ENCODE measurements at places on chromosomes 6 and 20.
A peak's percentile ranks its signal among the peaks of the same experiment; 100 is the strongest.

GRCh38 chr6:162940426-162940825 lies 212.7 kb downstream of the PACRG start:
- no peak for ATAC-seq

GRCh38 chr6:116572162-116572561 lies 858 bp downstream of the RWDD1 start:
- ATAC-seq = no peak

DNA sequence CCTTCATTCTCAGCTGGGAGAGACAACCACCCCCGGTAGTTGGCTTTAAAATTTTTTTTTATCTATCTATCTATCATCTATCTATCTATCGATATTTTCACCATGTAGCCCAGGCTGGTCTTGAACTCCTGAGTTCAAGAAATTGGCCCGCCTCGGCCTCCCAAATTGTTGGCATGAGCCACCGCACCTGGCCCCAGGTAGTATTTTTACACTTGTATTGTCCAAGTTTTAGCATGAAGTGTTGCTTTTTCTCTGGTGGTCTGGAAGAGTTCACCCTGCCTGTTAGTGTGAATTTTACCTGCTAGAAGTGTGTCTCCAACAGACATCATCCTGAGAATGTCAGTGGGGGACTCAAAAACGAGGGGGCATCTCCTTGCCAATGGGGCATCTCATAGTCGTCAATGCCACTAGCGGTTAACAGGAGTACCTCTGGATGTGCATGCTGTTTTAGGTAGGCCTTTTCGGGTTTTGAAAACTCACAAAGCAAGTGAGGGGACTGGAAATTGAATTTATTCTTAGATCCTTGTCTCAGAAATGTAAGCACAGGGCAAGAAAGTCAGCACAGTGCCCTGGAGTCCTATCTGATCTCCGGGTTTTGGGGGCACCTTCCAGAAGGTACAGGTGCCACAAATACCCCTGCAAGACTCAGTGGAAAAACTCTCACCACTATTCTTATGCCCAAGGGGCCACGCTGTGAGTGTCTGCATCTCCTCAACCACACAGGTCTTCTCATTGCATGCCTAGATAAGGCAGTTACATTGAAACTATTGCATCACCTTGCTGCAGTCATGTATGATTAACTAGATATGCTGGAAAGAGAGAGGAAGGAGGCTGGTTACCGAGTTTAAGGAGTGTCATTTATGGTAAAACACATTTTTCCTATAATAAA lies 37.1 kb downstream of the TNFAIP3 start:
- peak; percentile 78 for ATAC-seq

GRCh38 chr6:142444376-142444775 lies 142.6 kb downstream of the ADGRG6 start:
- ATAC-seq = no peak

DNA sequence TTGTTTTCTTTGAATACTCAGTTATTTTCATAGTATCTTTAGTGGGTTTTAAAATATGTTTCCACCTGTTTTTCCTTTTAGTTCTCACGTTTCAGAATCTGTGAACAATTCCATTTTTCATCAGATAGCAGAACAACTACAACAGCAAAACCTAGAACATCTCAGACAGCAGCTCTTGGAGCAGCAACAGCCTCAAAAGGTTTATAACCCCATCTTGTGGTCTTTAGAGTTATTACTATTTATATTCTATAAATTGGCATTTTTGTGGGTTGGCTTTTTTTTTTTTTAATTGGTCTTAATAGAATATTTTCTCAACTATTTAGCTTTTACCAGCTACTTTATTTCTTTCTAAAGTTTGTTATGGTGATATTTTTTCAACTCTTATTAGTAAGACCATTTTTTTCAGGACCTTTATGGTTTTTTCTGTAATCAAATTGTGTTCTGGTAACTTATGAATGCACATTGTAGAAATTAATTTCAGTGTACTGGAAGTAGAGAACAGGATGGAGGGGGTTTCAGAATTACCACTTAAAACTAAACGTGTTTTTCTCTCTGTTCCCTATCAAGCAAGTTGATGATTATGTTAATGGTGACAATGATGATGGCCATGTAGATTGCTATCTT lies 72.2 kb downstream of the SCAF8 start:
- peak; percentile 51 for ATAC-seq

- ATAC-seq = no peak
Observed at GRCh38 chr20:16490696-16491095, 82.6 kb downstream of the KIF16B start.

- no peak for ATAC-seq
Observed at GRCh38 chr20:49187330-49187850, 744 bp downstream of the STAU1 start.

- ATAC-seq = peak; percentile 40
Observed at GRCh38 chr20:44993343-44993742, 27.0 kb downstream of the STK4 start.

- peak; percentile 21 for ATAC-seq
Observed at GRCh38 chr6:21588481-21589351, 4.8 kb upstream of the SOX4 start.

- no peak for ATAC-seq
Observed at GRCh38 chr6:77463861-77464494, 687 bp upstream of the HTR1B start.

- no peak for ATAC-seq
Observed at GRCh38 chr20:49790077-49790798, 22.4 kb upstream of the SLC9A8 start.

DNA sequence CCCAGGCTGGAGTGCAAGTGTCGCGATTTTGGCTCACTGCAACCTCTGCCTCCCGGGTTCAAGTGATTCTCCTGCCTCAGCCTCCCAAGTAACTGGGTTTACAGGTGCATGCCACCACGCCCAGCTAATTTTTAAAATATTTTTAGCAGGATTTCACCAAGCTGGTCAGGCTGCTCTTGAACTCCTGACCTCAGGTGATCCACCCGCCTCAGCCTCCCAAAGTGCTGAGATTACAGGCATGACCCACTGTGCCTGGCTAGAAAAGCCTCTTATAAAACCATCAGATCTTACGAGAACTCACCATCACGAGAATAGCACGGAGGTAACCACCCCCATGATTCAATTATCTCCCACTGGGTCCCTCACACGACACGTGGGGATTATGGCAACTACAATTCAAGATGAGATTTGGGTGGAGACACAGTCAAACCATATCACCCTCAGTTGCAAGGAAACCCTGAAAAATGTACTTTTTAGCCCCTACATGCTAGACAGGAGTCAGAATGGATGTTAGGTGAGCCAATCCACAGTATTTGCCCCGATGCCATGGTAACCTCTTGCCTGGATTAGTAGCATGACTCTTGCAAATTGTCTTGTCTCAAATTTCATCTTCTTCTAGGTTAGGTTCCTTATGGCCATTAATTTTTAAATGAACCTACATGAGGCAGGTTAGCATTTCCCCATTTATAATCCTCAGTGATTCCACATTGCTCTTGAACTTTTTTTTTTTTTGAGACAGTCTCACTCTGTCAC lies 17.1 kb upstream of the SASH1 start:
- ATAC-seq = no peak

DNA sequence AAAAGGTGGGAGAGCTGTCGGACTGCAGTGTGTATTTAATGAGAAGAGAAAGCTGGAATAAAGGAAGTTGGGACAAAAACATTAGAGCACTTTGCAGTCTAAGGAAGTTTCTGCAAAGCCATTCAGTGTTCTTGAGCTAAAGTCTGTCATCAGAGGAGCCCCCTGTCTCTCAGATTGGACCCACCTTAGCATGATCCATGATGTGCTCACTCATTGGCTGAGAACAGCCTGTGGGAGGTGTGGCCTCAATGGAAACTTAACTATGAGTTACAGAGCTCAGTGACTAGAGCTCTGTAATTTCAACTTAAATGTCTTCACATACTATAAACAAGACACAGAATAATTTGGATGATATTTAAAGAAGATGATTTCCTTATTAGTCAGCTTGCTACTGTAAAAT lies 437.0 kb downstream of the BTBD3 start:
- ATAC-seq = no peak

DNA sequence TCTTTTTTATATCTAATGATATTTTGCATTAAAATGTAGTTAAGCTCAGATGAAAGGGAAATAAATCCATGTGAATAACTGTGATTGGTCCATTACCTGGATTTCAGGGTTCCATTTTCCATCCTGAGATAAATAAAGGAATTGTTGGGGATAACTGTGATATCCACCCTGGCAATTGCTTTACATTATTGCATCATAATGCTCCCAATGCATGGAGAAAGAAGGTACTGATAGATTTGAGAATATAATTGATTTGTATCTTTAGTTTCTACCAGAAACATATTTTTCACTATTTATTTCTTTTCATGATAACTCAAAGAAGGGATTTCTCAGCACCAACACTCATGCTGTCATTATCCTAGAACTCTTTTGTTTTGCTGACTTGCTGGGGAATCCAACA lies 102.0 kb upstream of the KCNQ5 start:
- ATAC-seq = no peak

GRCh38 chr20:33675136-33675959 lies 1.1 kb upstream of the NECAB3 start:
- no peak for ATAC-seq

GRCh38 chr20:48609491-48609978 lies 218.3 kb downstream of the PREX1 start:
- peak; percentile 92 for ATAC-seq

DNA sequence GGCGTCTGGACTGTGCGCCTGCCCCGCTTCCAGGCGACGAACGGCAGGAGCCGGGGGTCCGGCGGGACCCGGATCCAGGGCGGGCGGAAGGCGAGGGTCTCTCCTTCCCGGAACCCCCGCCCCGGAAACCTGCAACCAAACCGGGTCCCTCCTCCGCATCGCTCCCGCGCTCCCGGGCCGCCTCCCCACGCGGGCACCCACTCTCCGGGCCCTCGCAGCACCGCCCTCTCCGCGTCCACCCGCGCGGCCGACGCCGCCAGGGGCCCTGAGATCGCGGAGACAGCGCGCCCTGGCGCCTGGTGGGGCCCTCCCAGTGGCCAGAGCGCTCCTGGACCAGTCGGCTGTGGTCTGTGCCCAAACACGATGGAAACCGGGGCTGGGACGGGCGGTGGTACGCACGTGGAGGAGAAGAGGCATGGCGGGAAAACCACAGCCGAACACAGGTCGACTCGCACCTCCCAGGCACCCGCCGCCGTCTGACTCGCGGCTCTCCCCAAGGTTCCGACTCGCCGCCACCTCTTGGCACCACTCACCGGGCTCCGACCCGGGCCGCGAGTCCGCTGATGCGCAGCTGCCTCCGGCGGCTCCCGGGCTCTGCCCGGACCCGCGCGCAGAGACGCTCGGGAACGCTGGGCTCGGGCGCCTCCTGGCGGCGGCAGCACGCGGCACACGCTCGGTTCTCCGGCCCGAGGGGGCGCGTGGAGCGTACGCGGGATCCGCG lies 7.9 kb downstream of the NKX2-2 start:
- peak; percentile 76 for ATAC-seq

GRCh38 chr6:41492261-41492891 lies 53.8 kb upstream of the FOXP4 start:
- ATAC-seq = no peak

DNA sequence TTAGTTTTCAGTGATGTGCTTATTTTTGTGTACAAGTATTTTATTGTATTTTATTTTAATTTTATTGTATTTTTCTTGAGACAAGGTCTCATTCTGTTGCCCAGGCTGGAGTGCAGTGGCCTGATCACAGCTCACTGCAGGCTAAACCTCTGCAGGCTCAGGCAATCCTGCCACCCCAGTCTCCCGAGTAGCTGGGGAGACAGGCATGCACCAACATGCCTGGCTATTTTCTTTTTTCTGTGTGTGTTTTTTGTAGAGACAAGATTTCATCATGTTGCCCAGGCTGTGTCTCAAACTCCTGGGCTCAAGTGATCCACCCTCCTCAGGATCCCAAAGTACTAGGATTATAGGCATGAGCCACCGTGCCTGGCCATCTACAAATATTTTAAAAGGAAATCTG lies 146.3 kb downstream of the MANEA start:
- no peak for ATAC-seq

- ATAC-seq = no peak
Observed at GRCh38 chr6:103879800-103880199, 979.9 kb downstream of the HACE1 start.

- no peak for ATAC-seq
Observed at GRCh38 chr20:57940868-57941522, 231.2 kb upstream of the PMEPA1 start.

- peak; percentile 16 for ATAC-seq
Observed at GRCh38 chr6:43246301-43247113, 3.2 kb downstream of the TTBK1 start.

- ATAC-seq = no peak
Observed at GRCh38 chr6:121216928-121217327, 117.4 kb downstream of the TBC1D32 start.

- ATAC-seq = no peak
Observed at GRCh38 chr6:109790131-109790530, 99.0 kb downstream of the FIG4 start.

GRCh38 chr6:30799210-30799609 lies 54.9 kb upstream of the IER3 start:
- ATAC-seq = no peak

All from activated CD4-positive, CD25-positive, alpha-beta regulatory T cell treated with anti-CD3 and anti-CD28 coated beads, Interleukin-2, amount 50 U/mL, for 24 hours (primary cell).